ENCODE measurements at places on chromosomes 7 and 10.

- no peak for DNase-seq
Observed at GRCh38 chr7:130069179-130069977, 956 bp upstream of the KLHDC10 start.

DNA sequence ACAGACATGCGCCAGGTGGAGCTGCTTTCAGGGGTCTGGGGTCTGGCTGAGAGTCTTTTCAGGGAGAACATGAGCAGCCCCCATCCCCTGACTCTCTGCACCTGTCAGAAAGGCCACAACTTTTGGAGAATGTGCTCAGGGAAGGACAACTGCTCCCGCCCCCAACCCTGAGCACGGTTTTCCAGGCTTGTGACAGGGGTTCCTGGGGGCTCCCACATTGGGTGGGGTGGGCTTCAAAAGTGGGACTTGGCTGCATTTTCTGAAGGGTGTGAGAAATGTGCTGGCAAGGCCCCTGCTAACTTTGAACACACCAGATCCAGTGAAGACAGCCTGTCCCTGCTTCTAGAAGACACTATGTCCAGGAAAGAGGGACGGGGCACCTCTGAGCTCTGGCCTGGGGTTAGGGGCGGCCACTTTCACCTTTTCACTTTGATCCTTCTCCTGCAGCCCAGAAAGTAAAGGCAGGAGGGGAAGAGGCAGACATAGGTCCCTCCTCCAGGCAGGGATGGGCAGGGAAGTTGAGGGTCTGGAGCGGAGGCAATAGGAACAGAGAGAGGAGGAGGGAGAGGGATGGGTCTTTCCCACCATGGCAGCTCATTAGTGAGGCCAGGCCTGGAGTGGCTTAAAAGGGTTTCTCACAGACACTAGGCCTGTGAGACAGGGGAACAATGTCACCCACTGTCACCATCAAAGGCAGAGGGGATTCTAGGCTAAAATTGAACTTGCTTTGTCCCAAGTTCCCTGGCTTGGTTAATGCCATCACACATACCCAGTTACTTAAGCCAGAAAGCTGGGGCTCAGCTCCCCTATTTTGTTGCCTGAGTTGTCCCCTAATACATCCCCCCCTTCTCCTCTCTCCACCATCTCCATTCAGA is 1.5 kb downstream of the KCP start:
- DNase-seq = no peak

DNA sequence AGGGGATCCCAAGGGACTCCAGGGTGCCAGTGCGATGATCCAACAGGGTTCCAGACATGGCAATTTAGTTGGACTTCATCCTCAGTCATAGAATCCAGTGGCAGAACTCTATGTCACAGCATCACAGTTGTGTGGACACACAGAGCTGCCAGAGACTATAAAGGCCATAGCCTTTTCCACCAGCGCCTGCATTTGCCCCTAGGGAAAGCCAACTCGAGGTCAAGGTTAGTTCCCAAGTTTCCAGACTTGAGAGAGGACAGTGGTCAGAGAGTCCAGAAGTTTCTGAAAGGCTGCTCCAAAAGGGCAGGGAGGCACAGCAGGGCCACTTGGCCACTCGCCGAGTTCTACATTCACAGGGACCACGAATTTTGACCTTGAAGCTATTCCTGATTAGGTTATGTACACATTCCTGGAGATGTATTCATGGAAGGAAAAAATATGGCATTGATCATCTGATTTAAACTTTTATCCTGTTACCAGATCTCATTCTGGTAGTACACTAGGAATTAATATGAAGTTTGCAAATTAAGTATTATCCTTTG is 170.1 kb downstream of the KCNMA1 start:
- DNase-seq = no peak

- no peak for DNase-seq
Observed at GRCh38 chr7:46169384-46169755, 248.3 kb upstream of the IGFBP3 start.

GRCh38 chr7:100685049-100685605 is 8.9 kb downstream of the GIGYF1 start:
- DNase-seq = no peak

DNA sequence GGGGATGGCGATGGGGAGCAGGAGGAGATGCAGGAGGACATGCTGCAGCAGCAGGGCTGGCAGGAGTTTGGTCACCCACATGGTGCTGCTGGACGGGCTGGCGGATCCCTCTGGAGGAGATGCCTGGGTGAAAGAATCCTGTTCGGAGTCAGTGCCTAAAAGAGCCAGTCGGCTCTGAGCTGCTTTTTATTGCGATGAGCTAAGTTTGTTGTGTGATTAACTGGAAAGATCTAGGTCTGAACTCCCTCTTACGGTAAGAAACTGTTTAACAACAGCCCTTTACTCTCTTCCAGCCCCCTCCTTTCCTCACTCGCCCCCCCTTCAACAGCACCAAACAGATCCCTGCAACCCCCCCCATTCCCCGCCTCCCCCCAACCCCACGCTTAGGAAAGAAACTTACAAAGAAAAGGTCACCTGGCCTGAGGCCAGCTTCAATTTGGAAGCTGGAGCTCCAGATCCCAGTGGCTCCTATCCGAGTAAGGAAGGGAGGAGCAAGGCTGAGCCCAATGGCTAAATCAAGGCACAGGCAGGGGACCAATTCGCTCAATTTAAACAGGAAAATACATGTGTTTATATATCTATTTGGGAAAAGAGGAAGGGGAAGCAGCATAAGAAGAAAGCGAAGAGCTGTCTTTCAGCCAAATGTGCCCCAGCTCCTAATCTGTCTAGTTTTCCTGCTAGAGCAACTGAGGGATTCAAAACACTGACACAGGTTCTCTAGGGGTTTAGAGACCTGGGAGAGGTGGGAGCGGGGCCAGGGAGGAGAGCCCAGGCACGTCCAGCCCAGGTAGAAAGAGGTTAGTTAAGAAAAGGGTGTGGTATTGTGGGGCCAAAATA is at the start of gene HGF:
Gene HGF, minus strand, starts transcription at position 157 of the 837 bp plus-strand sequence. Its CDS starts 76 bp downstream, at position 81.
- no peak for DNase-seq

GRCh38 chr7:120055300-120055699 is 217.7 kb upstream of the KCND2 start:
- DNase-seq = no peak

DNA sequence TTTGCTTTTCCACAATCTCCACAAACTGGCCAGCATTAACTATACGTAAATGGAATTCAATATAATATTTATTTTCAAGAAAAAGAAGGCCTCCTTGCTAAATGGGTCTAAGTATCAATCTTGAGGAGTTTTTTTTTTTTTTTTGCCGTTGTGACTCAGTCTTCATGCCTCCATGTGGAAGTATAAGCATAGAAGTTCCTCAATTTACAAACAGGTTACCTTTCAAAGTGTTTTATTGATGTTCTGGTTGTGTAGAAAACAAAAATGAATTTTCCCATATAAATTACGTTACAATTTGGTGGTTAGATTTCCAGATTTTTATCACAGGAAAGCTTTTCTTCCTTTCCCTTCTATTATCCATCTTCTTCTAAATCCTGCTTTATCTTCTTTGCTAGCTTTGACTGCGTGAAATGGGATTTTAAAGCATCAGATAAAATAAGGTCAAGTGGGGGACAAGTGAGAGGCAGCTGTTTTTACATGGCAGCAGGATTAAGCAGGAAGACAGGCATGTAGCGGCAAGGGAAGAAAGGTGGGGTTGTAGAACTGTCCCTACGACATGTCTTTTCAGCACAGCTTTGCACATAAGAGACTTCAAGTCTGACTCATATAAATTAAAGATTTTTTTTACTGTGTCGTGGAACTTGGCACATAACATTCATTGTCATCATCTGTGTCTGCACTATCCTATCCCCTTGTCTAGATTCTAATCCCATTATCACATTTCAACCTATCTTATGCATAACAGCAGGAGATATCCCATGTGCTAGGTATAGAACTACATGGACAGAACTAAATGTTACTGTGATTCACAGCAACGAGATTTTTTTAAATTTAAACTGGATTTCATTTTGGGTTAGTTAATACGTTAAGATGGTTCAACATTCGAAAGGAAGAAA is 135.3 kb upstream of the FAM3C start:
- DNase-seq = no peak

DNA sequence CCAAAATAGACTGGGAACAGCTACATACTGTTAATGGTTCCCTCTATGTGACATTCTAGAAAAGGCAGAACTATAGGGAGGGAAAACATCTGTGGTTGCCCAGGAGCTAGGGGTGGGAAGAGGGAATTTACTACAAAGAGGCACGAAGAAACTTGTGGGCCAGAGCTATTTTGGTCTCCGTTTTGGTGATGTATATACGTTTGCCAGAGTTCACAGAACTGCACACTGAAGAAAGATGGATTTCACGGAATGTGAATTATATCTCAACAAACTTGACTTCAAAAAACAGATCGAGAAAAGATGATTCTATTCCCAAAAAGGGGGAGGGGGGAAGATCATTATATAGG is 386 bp upstream of the AS3MT start:
- no peak for DNase-seq

GRCh38 chr10:3593611-3594010 is 191.4 kb downstream of the KLF6 start:
- DNase-seq = no peak

- no peak for DNase-seq
Observed at GRCh38 chr10:80579849-80580637, 42.3 kb downstream of the SH2D4B start.

- DNase-seq = no peak
Observed at GRCh38 chr10:14751921-14752320, 22.8 kb downstream of the FAM107B start.

- no peak for DNase-seq
Observed at GRCh38 chr7:30562909-30563308, 31.8 kb upstream of the GARS1 start.

DNA sequence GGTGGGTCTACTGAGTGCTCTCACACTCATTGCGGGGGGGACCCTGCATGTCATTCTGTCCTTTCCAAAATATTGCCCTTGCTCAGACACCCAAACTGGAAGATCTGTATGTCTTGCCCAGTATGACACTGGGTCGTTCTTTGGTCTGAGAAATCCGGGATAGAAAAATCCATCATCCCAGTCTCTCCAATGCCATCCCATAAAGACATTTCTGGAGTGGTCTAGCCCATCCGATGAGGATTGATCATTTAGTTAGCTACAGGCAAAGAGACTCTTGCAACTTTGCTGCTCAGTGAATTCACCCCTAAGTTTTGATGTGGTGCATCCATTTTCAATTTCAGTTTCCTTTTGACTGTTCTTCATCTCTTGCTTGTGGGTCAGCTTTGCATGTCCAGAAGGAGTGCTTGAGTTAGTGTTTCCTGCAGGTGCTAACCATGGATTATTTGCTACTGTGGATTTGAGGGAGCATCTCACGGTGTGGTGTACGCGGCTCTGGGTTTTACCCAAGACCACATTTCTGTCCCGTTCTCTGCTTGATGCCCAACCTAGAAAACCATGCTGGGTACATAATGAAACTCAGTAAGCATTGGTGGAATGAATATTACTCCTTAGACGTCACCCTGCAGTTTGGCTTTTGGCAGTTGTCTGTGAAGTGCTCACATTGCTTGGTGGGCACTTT is 247.0 kb upstream of the MKI67 start:
- no peak for DNase-seq

- no peak for DNase-seq
Observed at GRCh38 chr7:14195871-14196270, 206.4 kb upstream of the ETV1 start.

- DNase-seq = no peak
Observed at GRCh38 chr7:23721456-23721855, 11.4 kb downstream of the STK31 start.

GRCh38 chr7:979886-980571 is 3.0 kb upstream of the CYP2W1 start:
- no peak for DNase-seq

- DNase-seq = no peak
Observed at GRCh38 chr7:55245271-55245723, 119.8 kb upstream of the LANCL2 start.

DNA sequence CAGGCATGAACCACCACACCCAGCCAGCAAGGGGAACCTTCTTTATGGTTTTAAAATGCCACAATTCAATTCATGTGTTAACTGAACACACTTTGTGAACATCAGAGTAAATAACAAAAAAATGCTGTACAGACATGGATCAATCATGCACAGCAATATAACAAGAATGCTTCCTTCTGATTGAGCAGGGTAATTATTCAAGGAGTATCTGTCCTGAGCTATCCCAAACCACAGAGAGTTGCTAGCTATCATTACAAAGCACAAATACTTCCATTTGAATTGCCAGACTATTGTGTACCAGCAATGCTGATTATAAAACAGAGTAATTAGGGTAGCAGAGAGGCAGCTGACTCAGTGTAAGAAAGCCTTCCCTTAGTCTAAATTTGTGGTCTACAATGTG is 11.3 kb upstream of the RHOBTB1 start:
- DNase-seq = no peak

GRCh38 chr7:28065308-28065707 is 115.3 kb downstream of the JAZF1 start:
- DNase-seq = no peak

DNA sequence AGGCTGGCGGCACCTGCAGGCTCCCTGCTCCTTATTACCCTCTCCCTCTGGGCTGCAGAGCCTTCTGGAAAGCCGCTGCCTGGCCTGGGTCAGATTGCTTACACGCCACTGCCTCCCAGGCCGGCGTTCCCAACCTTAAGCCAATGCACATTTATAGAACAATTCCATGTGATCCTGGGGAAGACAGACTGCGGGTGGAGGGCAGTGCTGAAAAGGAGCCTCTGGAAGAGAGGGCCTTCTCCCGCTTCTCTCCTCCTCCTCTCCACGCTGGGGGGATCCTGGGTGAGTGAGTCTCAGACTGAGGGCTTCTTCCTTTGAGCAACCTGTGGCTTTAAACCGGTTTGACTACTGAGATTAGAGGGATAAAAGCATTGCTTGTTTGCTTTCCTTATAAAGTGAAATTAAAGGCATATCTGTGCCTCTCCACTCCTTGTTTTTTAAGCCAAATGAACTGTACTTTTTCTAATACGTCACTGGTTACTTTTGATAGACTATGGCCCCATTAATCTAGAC is 5.5 kb downstream of the TACC2 start:
- no peak for DNase-seq

DNA sequence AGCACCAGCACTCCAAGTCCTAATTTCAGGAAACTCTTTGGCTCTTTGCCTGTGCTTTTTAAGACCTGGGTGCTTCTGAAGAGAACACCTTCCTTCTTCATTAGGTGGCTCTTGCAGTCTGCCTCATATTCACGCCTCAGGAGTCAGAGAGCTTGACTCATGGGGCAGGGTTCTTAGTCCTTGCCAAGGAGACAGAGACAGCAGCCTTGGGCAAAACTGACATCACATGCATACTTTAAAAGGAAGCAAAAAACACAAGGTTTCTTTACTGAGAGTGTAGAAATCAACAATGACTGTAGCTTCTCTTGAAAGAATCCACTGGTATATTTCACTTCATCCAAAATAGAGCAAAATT is 780.6 kb downstream of the INHBA start:
- DNase-seq = no peak

DNA sequence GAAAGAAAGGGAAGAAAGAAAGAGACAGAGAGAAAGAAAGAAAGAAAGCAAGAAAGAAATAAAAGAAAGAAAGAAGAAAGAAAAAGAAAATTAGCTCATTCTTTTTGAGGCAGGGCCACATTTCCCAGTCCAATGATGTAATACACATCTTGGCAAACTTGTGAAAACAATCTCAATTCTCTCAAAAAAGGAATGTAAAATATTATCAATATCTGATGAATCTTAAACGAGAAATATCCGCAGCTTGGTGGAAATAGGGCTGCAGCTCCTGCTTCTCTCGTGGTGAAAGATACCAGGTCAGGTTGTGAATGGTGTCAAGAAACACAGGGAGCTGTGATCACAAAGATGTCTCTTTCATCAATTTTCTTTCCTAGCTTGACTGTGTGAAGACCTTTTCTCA is 739.6 kb upstream of the NRP1 start:
- DNase-seq = no peak
